ENCODE measurements at places on chromosomes 4 and X. TPM values are rescaled to one million over a fixed set of nuclear protein-coding genes. Genes with fewer than 3 reads are reported as not detected.

C1QTNF7 gene
- total RNA-seq = not detected

CLCN3 gene
- total RNA-seq = 21.5 TPM

FGG gene
- not detected for total RNA-seq

TMSB15A gene
- 0.76 TPM for total RNA-seq

GRCh38 chr4:5572751-5573150 lies 135.6 kb downstream of the EVC2 start:
- no peak for DNase-seq

DNA sequence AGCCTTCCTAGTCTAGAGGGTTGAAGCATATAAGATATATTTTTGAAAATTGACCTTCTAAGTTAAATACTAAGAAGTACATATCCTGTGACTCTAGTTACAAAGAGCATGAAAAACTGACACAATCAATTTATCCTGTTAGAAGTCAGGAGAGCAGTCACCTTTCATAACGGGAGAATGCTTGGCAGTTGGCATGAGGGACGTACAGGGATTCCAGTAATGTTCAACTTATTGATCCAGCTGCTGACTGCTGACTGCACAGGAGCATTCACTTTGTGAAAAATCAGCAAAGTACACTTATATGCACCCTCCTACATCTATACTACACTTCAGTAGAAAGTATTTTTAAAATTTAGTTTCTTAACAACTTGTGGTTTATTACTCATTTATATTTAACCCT lies 4.2 kb downstream of the ADAMTS3 start:
- DNase-seq = no peak

DNA sequence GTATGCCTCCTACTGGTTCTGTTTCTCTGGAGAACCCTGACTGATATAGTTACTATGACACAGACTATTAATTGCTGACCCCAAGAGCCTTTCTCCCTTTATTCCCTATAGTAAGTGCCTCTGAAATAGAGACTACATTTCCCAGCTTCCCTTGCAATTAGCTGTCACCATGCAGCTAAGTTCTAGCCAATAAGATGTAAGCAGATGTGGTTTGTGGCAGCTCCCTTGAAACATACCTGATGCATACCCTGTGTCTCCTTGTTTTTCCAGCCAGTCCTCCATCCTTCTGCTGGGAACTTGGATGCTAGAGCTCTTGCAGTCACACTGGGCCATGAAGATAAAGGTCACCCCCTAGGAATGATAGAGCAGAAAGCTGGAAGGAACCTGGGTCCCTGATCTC lies 9.7 kb upstream of the TMEM165 start:
- no peak for DNase-seq

DNA sequence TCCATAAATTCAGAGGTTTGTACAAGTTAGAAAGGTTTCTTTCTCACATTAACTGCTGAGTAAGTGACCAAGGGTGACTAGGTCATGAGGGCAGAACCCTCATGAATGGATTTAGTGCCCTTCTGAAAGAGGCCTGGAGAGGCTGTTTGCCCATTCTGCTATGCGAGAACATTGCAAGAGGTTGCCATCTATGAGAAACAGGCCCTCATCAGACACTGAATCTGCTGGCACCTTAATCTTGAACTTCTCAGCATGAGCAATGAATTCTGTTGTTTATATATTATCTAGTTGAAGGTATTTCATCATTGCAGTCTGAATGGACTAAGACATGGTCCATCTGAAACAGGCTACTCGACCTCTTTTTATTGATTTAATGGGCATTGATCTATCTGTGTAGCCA lies 96.2 kb upstream of the GPRIN3 start:
- DNase-seq = no peak

DNA sequence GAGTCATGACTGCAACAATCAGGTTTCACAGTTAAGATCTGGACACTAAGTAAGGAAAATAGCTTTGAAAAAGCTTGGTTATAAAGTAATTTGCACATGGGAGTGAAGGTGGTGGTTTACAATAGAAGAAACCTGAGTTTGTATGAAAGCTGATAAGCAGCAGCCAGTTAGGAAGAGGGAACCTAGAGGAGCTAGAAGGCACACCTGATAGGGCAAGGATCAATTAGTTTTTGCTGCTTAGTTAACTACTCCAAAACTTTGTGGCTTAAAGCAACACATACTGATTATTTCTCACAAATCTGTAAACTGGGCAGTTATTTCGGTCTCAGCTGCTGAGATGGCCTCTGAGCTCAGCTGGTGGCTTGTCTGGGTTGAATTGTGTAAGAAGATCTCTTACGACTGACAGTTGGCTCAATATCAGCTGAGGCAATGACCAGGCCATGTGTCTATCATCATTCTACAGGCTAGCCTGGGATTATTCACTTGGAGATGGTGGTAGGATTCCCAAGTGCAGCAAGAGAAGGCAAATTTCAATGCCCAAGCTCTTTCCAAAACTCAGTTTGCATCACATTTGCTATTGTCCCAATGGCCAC lies 255.0 kb upstream of the PITX2 start:
- DNase-seq = no peak

Measured in activated CD8-positive, alpha-beta memory T cell treated with anti-CD3 and anti-CD28 coated beads, Interleukin-2, amount 10 ng/mL, durations not matched to agents 7 days and 5 days (primary cell).